Mesenchymal stem cell (in vitro differentiated cells and primary cell): ENCODE measurements at places on chromosomes 4 and X.
A peak's percentile ranks its signal among the peaks of the same experiment; 100 is the strongest.

DNA sequence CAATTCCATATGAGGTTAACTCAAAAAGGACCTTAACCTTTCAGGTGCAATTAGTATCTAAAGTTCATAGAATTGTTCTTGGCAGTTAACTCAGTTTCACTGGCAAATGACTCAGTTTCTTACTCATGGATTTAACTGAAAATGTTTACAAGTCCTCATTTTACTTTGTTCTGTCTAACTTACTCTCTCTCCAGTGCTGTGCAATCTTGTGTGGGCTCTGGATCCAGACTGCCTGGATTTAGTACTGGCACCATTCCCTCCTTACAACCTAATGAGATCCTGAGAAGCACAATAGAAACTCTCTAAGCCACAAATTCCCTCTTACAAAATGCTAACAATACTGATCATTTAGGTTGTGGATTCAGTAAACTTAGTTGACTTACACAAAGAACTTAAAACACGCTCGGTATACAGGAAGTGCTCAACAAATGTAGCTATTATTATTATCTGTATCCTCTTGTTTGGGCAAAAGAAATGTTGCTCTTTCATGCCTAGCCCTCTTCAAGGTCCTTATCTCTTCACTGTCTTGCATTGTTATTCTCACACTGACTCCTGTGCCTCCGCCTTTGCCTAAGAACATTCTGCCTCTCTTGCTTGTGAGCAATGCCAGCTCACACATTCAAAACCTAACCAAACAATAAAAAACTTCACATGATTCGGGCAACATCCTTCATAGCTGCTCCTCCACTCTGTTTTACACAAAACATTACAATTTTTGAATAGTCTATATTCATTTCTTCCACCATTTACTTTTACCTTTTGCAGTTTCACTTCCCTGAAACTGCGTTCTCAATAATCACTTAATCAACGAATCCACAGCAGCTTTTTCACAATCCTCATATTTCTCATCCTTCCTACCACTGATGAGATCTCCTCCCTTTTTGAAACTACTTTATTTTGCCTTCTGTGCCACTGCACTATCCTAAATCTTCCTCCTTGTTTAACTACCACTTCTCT is 91.8 kb downstream of the PDE5A start:
- DNase-seq, result peak; percentile 46

DNA sequence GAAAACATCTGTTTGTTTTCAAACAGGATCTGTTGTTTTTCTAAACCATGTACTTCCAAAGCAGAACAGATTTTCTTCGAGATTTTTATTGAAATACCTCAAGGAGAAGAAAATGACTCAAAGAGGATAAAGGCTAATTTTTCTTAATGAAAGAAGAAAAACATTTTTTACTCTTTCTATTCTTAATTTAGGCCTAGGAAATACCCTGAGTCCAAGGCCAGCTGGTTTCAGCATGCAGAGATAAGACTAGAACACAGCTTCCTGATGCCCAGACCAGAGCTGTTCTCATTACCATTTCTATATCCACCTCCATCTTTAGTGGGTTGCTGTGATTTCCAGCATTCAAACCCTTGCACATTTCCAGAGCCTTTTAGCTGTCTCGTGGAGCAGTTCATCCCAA is 18.3 kb downstream of the GAB1 start:
- DNase-seq, result no peak

GRCh38 chr4:152784490-152785350 is 5.0 kb downstream of the ARFIP1 start:
- DNase-seq, result peak; percentile 45

DNA sequence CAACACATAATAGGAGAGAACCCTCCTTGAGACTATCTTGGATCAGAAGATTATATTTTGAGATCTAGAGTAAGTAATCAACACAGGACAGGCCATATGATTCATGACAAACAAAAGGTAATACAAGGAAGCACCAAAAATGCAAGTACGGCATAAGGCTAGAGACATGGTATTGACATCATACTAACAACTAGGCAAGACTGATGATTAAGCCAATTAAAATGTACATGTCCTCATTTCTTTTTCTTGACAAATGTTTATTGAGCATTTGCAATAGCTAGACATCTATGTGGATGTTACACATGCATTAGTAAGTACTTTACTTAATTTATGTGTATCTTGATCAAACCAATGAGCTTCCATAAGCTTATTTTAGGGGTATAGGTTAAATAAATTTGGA is 695.7 kb upstream of the GALNTL6 start:
- DNase-seq, result peak; percentile 67

DNA sequence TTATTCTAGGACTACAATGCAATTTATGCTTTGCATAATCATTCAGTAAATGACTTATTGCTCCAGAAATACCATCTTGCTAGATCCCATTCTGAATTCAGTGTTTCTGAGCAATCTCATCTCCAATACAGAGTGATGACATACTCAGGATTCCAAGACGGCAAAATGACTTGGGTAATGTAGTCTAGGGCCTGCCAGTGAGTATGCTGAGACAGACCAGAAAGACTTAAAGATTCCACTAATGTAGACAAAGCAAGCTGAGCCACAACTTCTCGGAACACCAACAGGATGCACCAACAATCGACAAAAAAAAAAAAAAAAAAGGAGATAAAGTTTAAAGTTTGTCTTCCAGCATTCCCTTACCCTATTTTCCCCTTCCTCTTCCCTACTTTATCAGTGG is 919 bp upstream of the SEC24B start:
- DNase-seq, result peak; percentile 88

DNA sequence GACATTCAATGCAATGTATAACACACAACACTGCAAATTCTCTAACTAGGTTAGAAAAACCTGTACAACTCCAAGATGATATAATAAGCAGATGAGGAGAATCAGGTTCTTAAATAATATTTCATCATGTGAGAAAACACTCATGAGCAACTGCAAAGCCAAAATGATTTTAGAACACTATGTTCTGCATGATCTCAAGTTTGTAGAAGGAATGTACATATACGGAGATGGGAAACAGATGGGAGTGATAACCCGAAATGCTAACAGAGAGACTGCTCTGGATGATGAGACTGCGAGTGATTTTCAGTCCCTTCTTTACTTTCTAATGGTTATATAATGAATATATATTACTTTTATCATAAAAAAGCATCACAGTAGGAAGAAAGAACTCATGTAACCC is 80.9 kb downstream of the PCYT1B start:
- no peak for DNase-seq

- no peak for DNase-seq
Observed at GRCh38 chr4:147461161-147461560, 19.7 kb upstream of the EDNRA start.

- no peak for DNase-seq
Observed at GRCh38 chr4:83417566-83417965, 38.1 kb downstream of the HELQ start.

- DNase-seq, result no peak
Observed at GRCh38 chr4:83947125-83947829, 411.4 kb downstream of the GPAT3 start.

- peak; percentile 37 for DNase-seq
Observed at GRCh38 chrX:112769034-112769433, 71.6 kb downstream of the AMOT start.
